ENCODE measurements at places on chromosomes 1 and 21. TPM values are rescaled to one million over a fixed set of nuclear protein-coding genes. Genes with fewer than 3 reads are reported as not detected.

AKR1A1 gene
- total RNA-seq: 137 TPM

UTP11 gene
- 33.4 TPM for total RNA-seq

ACTL8 gene
- not detected for total RNA-seq

S1PR1 gene
- total RNA-seq: 164 TPM

HFM1 gene
- under 0.01 TPM for total RNA-seq

LCK gene
- total RNA-seq: 0.09 TPM

PLK3 gene
- total RNA-seq: 27.5 TPM

SMIM34 gene
- total RNA-seq: not detected

KPRP gene
- not detected for total RNA-seq

REN gene
- total RNA-seq: not detected

CENPF gene
- total RNA-seq: 15.2 TPM

YY1AP1 gene
- 26.4 TPM for total RNA-seq

RCAN3 gene
- total RNA-seq: 1.3 TPM

CD5L gene
- total RNA-seq: not detected

CCDC17 gene
- 0.54 TPM for total RNA-seq
